Esophagus squamous epithelium (tissue), 5 donors: ENCODE measurements at places on chromosomes 3 and 15. TPM values are rescaled to one million over a fixed set of nuclear protein-coding genes. Genes with fewer than 3 reads are reported as not detected.

CPNE9 gene
- total RNA-seq, result not detected

SCN11A gene
- 0.04 TPM for total RNA-seq

GXYLT2 gene
- total RNA-seq, result not detected

DNAJC17 gene
- 24.0 TPM for total RNA-seq

ST3GAL6 gene
- 4.6 TPM for total RNA-seq

DNA sequence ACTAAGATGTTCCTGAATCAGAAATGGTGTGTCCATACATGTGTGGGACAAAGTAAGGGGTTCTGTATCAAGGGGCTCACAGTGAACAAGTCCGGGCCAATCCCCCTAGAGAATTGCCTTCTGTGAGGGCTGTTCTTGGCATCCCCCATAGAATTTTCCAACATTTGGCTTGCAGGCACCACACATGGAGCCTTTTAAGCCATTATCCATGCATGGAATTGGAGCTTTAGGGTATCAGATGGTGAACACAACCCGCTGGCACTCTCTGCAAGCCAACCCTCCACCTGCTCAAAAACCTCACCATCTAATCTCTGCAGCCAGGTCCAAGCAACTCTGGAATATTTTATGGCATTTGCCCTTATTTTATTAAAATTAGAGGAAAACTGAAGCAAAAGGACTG lies 278.7 kb downstream of the ERC2 start:
- no peak overlapping the region for H3K4me3 ChIP-seq
- H3K27me3 ChIP-seq, result no peaks in the 10 kb centered on the region
- H3K27ac ChIP-seq, result no peak overlapping the region
- no peaks in the 10 kb centered on the region for H3K4me1 ChIP-seq

DNA sequence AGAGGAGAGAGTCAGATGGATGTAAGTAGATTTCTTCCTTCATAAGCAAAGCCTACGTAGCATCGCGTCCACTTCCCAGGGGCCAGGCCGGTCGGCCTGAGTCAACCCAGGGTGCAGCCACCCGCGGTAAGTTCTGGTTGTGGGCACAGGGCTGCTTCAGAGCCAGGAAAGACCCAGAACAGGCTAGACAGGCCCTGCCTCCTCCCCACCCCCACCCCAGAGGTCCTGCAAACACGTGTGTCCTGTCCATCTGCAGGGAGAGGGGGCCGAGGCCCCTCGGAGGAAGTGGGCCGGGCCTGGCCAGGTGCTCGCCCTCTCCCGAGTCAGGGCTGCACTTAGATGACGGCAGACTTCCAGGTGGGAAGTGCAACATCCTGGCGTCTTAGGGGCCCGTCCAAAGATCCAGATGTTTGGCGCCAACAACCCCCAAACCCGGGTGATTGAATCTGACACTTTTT lies 100.8 kb upstream of the ALDH1A3 start:
- peaks cover 4% of the 10 kb centered on the region for H3K27me3 ChIP-seq
- H3K4me1 ChIP-seq, result no peaks in the 10 kb centered on the region
- H3K4me3 ChIP-seq, result no peak overlapping the region
- H3K36me3 ChIP-seq, result no peaks in the 10 kb centered on the region

- no peak overlapping the region for H3K4me3 ChIP-seq
- H3K4me1 ChIP-seq, result no peaks in the 10 kb centered on the region
- H3K27me3 ChIP-seq, result no peaks in the 10 kb centered on the region
- DNase-seq, result no peak
Observed at GRCh38 chr3:81043660-81044199, 717.7 kb downstream of the GBE1 start.

- no peak overlapping the region for H3K4me3 ChIP-seq
- DNase-seq, result no peak
- H3K36me3 ChIP-seq, result no peaks in the 10 kb centered on the region
- no peaks in the 10 kb centered on the region for H3K27me3 ChIP-seq
- peaks cover 48% of the 10 kb centered on the region for H3K4me1 ChIP-seq
- no peak overlapping the region for H3K27ac ChIP-seq
Observed at GRCh38 chr3:25452192-25452591, 24.1 kb downstream of the RARB start.

DNA sequence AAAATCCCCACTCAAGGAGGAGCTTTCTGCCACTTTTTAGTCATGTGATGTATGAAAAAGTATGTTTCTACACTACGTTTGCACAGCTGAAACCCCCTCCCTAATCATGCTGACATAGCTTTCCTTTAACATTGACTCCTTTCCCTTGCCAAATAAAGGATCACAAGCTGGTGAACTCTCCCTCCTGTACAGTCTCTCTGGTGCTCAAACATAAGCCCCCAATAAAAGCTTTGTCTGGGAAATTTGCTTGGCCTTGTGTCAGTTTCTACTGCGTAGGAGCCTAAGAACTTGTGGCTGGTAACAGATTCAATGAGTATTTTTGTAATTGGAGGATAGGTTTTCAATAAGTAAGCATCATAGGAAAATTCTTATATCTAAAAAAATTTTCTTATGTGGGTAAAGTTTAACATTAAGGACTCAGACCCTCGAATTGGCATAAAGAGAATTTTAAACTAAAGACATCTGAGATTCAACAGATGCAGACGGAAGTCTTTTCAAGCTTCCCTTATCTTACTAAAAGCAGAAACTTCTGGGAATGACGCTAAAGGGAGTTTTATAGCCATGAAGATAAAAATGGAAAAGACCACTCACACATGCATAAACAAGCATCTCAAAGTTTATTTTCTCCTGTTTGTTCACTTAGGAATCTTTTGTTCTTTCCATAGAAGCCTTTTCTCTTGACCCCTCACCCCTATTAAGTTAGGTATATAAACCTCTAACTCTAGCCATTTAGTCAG lies 44.1 kb upstream of the P2RY1 start:
- H3K36me3 ChIP-seq, result no peaks in the 10 kb centered on the region
- DNase-seq, result no peak
- H3K27ac ChIP-seq, result no peak overlapping the region
- H3K4me3 ChIP-seq, result no peak overlapping the region
- H3K27me3 ChIP-seq, result no peaks in the 10 kb centered on the region
- no peaks in the 10 kb centered on the region for H3K4me1 ChIP-seq

- H3K36me3 ChIP-seq, result no peaks in the 10 kb centered on the region
- H3K4me3 ChIP-seq, result no peak overlapping the region
- DNase-seq, result no peak
- H3K4me1 ChIP-seq, result no peaks in the 10 kb centered on the region
- no peaks in the 10 kb centered on the region for H3K27me3 ChIP-seq
- H3K27ac ChIP-seq, result no peak overlapping the region
Observed at GRCh38 chr15:97566961-97567360, 393.5 kb upstream of the ARRDC4 start.

DNA sequence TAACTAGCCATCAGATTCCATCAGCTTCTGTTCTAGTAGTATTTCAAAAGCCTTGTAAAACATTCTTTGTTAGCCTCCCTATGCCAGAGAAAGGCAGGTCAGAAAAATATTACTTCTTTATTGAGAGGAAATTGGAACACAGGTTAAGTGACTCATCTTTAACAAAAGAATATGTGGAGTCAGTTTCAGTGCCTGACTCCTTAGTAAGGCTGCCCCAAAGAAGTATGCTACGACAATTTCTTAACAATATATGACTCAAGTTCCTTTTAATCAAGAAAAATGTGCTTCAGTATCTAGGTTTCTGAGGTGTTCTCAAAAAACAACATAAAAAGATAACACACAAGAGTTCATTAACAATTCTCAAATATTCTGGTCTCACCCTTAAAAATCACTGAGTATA lies 139.2 kb downstream of the VPS13C start:
- H3K27ac ChIP-seq, result no peak overlapping the region
- no peaks in the 10 kb centered on the region for H3K27me3 ChIP-seq
- peaks cover 4% of the 10 kb centered on the region for H3K36me3 ChIP-seq
- H3K4me1 ChIP-seq, result no peaks in the 10 kb centered on the region

- H3K4me3 ChIP-seq, result no peak overlapping the region
- peak overlapping the region; percentile 80 for H3K27ac ChIP-seq
- H3K27me3 ChIP-seq, result no peaks in the 10 kb centered on the region
- no peaks in the 10 kb centered on the region for H3K36me3 ChIP-seq
Observed at GRCh38 chr3:66010739-66011655, 27.7 kb downstream of the MAGI1 start.

DNA sequence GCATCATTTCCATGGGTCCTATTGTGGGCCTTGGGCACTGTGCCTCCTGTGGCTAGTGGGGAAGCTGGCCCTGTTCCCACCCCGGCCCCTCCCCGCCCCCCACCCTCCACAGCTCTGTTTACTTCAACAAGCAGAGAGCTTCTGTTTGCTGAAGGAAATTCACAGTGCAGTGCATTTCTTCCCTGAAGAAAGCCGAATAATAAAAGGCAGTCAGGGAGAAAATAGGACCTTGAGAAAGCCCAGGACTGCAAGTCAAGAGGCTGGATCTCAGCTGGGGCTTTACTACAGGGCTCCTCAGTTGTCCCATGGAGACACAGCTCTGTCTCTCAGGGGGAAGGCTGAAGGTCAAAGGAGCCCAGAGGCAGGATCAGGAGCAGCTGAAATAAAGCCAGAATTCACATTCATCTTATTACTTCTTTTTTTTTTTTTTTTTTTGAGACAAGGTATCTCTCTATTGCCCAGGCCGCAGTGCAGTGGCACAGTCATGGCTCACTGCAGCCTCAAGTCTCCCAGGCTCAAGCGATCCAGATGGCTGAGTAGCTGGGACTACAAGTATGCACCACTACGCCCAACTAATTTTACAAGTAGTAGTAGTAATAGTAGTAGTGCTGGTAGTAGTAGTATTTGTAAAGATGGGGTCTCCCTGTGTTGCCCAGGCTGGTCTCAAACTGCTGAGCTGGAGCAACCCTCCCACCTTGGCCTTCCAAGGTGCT lies 33.0 kb upstream of the LACTB start:
- no peak for DNase-seq
- no peaks in the 10 kb centered on the region for H3K36me3 ChIP-seq
- H3K27me3 ChIP-seq, result no peaks in the 10 kb centered on the region
- H3K4me1 ChIP-seq, result no peaks in the 10 kb centered on the region
- no peak overlapping the region for H3K27ac ChIP-seq

DNA sequence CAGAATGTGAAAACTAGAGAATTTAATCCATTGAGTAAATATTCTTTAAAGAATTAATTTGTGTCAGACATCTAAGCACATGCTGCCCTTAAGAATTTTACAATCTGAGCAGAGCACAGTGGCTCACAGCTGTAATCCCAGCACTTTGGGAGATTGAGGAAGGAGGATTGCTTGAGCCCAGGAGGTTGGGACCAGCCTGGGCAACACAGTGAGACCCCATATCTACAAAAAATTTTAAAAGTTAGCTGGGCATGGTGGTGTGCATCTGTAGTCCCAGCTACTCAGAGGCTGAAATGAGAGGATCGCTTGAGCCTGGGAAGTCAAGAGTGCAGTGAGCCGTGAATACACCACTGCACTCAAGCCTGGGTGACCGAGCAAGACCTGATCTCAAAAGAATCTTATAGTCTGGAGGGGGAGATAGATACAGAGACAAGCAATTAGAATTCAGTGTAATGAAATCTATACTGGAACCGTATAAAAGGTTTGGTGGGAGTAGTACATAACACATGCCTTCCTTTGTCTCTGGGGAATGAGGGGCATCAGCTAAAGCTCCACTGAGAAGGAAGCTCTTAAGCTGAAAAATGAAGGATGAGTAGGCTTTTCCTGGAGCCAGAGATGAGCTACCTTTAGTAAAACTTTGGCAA lies 21.2 kb downstream of the ATP11B start:
- H3K36me3 ChIP-seq, result peaks cover 6% of the 10 kb centered on the region
- no peak for DNase-seq
- no peak overlapping the region for H3K27ac ChIP-seq
- H3K4me3 ChIP-seq, result no peak overlapping the region
- no peaks in the 10 kb centered on the region for H3K27me3 ChIP-seq

GRCh38 chr3:122183893-122184590 lies 574 bp downstream of the CASR start:
- no peak overlapping the region for H3K27ac ChIP-seq
- no peak for DNase-seq
- H3K4me3 ChIP-seq, result peak overlapping the region; percentile 18
- no peaks in the 10 kb centered on the region for H3K36me3 ChIP-seq

DNA sequence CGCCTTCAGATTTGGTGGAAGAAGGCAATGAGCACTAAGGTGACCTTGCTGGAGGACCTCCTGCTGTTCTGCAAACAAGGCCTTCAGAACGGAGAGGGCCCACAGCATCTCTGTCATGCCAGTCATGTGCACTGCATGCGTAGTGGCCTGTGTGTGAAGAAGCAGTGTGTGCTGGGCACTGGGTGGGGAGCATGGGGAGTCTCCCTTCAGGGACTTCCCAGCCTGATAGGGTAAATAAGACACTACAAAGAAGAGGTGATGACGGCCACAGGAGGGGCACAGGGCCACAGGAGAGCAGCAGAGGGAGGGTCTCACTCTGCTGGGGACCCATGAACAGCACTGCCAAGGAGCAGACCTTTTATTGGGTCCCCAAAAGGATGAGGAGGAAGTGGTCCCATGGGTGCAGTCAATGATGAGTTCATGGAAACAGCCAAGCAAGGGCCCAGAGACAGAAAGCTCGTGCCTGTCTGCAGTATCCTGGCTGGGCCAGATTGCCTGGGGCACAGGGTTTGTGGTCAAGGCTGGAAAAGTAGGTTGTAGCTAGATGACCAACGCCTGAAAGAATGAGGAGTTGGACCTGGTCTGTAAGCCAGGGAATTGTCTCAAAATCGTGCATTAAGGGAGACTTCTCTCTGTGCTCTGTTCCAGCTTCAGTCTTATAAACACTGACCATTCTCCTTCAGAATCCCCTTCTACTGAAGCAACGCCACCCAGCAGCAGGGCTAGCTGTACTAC lies 67.8 kb upstream of the SEC61A1 start:
- H3K4me1 ChIP-seq, result no peaks in the 10 kb centered on the region
- H3K27ac ChIP-seq, result no peak overlapping the region
- no peak overlapping the region for H3K4me3 ChIP-seq

DNA sequence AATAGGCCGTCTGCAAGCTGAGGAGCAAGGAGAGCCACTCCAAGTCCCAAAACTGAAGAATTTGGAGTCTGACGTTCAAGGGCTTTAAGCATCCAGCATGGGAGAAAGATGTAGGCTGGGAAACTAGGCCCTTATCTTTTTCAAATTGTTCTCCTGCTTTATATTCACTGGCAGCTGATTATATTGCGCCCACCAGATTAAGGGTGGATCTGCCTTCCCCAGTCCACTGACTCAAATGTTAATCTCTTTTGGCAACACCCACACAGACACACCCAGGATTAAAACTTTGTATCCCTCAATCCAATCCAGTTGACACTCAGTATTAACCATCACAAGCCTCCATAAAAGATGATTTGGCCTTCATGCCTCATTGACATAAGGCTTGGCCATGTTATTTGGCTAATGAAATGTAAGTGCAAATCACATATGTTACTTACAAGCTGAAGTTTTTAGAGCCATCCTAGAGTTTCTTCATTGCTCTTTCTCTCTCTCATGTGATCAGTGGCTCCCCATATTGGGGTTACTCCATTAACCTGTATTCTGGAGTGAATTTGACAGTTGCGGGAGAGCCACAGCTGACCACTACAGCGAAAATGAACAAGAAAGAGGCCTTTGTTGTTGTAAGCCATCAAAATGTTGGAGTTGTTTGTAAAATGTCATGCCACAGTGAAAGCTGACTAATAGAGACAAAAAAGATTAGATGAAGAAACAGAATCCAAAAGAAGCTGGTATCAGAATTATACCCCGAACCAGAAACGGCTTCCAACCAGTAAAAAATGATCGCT lies 61.7 kb downstream of the GBE1 start:
- no peak overlapping the region for H3K27ac ChIP-seq
- no peak overlapping the region for H3K4me3 ChIP-seq
- H3K4me1 ChIP-seq, result no peaks in the 10 kb centered on the region
- no peak for DNase-seq
